ENCODE measurements at places on chromosomes 3 and 15.

GRCh38 chr15:98069256-98069655 is 108.8 kb downstream of the ARRDC4 start:
- no peak for DNase-seq

GRCh38 chr3:129597087-129597999 is 9.1 kb downstream of the PLXND1 start:
- DNase-seq, result peak; percentile 43

- DNase-seq, result no peak
Measured at GRCh38 chr3:185654758-185655145, 68.7 kb downstream of the SENP2 start.

- no peak for DNase-seq
Measured at GRCh38 chr3:98962189-98962930, 60.9 kb upstream of the DCBLD2 start.
